ENCODE measurements at places on chromosomes 1 and 21. TPM values are rescaled to one million over a fixed set of nuclear protein-coding genes. Genes with fewer than 3 reads are reported as not detected.

DNA sequence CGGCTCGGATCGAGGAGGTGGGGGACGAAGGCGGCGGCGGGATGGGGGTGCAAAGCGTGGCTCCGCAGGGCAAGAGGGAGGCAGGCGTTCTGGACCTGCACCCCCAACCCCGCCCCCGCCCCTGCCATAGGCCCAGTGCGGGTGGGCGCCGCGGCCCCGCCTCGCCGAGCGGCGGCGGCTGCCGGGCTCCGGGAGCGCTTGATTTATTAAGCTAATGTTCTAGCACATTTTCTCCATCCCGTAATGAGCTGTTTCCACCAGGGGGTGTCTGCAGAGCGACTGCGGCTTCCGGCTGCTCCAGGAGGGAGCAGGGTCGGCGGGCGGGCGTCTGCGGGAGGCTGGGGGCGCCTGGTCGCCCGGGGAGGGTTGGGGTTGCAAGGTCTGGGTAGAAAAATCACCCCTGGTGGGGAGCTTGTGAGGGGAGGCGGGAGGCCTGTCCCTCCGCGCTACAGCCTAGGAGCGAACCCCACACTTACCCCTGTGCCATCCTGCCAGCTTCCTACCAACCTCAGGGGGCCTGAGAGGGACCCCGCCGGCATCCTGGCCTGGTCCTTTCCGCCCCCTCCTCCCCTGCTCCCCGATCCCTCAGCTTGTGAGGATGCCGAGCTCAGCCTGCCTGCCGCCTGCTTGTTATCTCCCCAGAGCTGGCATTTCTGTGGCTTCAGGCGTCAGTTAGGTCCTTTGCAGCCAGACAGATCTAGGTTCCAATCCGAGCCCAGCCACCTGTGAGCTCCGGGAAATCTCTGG lies 48.5 kb upstream of the ACOT11 start:
- DNase-seq: no peak

GRCh38 chr1:211833174-211833820 lies 2.7 kb upstream of the LPGAT1 start:
- no peak for DNase-seq

DNA sequence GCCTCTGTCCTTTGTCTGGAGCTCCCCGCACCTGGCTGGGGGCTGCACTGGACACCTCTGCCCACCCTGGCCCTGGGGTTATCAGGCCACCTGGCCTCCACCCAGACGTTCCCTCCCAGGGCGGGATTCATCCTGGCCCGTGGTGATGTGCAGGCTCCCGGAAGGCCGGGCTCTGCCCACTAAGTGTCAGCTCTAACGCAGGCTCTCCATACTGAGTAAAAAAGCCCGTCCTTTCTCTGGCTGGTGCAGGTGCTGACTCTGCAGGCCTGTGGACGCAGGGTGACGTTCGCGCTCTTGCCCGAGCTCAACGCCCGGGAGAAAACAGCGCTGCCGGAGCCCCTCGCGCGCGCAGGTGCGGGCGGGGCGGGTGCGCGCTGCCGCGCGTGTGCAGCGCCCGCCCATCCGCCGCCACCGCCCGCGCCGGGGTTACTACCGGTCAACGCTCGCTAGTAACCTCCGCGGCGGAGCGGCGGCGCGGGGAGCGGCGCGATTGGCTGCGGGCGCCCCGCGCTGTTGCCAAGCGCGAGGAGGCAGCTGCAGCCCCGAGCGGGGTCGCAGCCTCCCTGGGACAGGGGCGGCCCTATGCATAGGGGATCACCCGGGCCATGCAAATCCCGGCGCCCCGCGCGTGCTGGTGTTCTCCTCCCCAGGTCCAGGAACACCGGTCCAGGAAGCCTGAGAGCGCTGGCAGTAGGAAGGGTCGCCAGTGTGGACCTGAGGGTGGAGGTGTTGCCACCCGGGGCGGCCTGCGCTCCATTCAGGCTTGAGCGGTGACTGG lies 15.7 kb downstream of the ABCG1 start:
- no peak for DNase-seq

GRCh38 chr1:17434016-17434415 lies 5.5 kb downstream of the RCC2 start:
- no peak for DNase-seq

DNA sequence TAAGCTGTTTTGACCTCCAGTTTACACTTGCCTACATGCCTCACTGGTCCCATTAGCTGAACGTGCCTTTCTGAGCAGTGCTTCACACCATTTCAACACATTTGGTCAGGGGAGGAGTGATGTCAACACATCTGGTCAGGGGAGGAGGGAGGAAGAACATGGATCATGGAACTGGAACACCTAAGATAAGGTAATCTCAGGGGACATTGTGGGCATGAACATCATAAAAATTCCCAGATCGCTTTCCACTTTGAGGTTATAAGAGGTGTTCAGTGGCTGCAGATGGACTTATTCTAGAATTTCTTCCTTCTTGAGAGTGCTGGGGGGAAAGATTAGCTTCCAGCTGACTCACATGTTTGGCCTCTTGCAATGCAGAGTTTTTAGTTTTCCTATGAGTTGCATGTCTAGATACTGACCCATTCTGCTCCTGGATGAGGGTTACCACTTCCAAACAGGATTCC lies 2.0 kb downstream of the QSOX1 start:
- DNase-seq: peak; percentile 25

DNA sequence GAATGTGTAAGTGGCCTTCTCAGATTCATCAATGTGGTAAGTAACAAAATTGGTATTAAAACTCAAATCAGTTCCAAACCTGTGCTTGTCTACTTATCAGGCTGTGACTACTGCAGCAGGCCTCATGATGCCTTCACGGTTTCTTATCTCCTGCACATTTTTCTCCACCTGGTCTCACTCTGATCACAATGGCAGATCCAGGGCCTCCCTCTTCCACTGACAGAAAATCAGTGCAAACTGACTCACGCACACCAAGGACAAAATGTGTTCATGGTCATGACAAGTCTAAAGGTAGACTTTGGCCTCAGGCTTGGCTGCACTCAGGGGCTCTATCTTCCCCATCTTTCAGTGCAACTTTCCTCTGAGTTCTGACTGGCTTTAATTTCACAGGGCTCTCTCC lies 56.7 kb upstream of the ATP1A1 start:
- no peak for DNase-seq

- DNase-seq: no peak
These were observed 47.8 kb downstream of the SKI start for GRCh38 chr1:2275796-2276536.

GRCh38 chr1:55699228-55699627 lies 484.1 kb upstream of the USP24 start:
- no peak for DNase-seq

DNA sequence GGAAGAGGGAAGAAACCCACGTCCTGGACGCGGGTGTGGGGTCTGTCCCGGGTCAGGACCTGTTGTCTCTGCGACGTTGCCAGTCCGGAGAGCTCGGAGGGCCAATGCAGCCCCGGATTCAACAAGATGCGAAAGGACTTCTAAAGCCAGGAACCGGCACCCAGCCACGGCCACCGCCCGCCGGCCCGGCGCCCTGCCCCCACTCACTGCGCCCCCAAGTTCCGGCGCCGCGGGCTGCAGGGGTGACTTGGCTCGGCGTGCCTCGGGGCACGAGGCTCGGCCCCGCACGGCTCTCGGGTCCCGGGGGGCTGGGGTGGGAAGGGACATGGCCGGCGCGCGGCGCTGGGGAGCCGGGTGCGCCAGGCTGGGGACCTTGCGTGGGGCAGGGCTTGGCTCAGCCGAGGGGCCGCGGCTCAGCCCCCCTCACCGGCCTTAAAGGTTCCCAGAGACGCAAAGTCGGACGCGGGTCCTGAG lies 51.8 kb upstream of the H6PD start:
- no peak for DNase-seq

The CD101 gene
- 0.14 TPM for total RNA-seq

The SHE gene
- total RNA-seq: not detected

The LCE1B gene
- total RNA-seq: not detected
